Aorta (tissue), 5 donors: ENCODE measurements at places on chromosomes 2 and 18.

GRCh38 chr18:54228364-54228763, 3.9 kb upstream of the MBD2 start:
- no peak for DNase-seq
- no peak overlapping the region for H3K4me3 ChIP-seq
- H3K36me3 ChIP-seq, result no peaks in the 10 kb centered on the region
- H3K27ac ChIP-seq, result no peak overlapping the region

DNA sequence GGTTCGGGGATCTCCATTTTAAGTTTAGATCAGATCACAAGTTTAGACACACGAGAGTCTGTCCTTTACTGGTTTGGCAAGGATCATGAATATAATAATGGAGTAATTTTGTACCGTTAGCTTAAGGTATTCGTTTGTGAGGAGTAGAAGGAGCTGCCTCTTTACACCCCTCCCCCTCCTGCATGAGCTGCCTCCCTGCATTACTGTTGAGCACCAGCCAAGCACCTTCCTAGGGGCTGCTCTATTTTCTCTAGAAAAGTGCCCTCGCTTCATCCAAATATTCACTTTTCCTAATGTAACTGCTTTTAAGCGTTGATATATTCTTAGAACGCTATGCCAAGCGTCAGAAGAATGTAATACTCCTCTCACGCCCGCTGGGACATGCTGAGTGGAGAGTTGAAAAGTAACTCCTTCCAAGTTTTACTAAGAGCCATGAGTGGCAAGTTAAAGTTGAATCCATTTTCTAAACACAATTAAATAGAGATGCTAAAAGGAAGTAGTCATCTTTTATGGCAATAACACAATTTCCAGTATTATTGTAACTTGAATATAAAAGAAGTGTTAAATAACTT, 25.4 kb upstream of the SCN7A start:
- no peaks in the 10 kb centered on the region for H3K36me3 ChIP-seq
- H3K4me3 ChIP-seq, result no peak overlapping the region
- no peaks in the 10 kb centered on the region for H3K27me3 ChIP-seq
- no peaks in the 10 kb centered on the region for H3K4me1 ChIP-seq

DNA sequence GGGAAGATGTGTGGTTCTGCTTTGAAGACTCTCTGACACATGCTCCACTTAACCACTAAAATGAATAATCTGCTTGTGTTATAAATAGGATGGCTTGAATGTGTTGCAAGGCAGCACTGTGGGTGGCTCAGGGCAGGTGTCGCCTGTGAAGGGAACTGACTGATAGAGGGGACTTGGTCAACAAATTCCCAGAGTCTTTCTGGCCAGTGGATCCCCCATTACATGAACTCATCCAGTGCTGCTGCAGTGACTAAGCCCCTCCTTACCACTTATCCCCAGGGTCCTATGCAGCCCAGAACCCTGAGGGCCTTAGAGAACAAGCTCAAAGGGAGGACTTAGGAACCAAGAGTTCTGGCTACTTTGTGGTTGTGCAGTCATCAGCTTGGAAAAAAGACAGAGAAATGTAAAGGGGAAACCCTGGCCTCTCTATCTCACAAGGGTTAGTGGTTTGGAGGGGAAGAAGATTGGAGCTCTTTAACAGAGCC, 226.2 kb upstream of the TNP1 start:
- H3K4me3 ChIP-seq, result no peak overlapping the region
- H3K27ac ChIP-seq, result no peak overlapping the region
- no peak for DNase-seq
- no peaks in the 10 kb centered on the region for H3K36me3 ChIP-seq
- no peaks in the 10 kb centered on the region for H3K27me3 ChIP-seq
- H3K4me1 ChIP-seq, result no peaks in the 10 kb centered on the region

- DNase-seq, result no peak
- no peaks in the 10 kb centered on the region for H3K36me3 ChIP-seq
- no peaks in the 10 kb centered on the region for H3K4me1 ChIP-seq
- no peak overlapping the region for H3K27ac ChIP-seq
- no peaks in the 10 kb centered on the region for H3K27me3 ChIP-seq
Observed at GRCh38 chr18:6785411-6785810, 55.9 kb downstream of the ARHGAP28 start.

DNA sequence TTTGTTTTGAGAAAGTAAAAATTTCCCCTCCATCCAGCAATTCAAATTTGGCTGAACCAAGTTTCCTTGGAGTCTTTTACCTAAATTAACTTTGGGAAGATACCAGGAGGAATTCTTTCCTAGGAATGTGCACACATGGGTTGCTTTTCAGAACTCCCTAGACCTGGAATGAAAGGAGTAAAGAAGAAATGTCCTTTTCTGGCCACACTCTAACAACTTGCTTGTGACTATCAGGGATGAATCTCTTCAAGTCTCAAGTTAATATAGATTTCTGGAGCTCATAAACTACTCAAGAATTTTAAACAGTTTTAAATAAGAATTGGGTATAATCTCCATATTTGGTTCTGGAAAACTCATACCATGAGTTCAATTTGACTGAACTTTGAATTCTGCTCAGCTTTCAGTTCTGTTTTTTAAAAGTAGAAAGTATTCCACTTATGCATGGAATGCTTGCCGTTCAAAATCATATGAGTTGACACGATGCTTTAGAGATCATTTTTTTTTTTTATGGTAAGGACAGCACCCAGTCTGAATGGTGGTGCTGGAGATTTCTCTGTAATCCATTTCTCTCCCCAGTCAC, 7.7 kb downstream of the RASGRP3 start:
- no peaks in the 10 kb centered on the region for H3K27me3 ChIP-seq
- DNase-seq, result no peak
- H3K27ac ChIP-seq, result peak overlapping the region; percentile 14
- H3K4me1 ChIP-seq, result peaks cover 9% of the 10 kb centered on the region
- H3K4me3 ChIP-seq, result no peak overlapping the region
- H3K36me3 ChIP-seq, result no peaks in the 10 kb centered on the region

- H3K27ac ChIP-seq, result no peak overlapping the region
- DNase-seq, result no peak
- H3K36me3 ChIP-seq, result no peaks in the 10 kb centered on the region
- H3K27me3 ChIP-seq, result no peaks in the 10 kb centered on the region
- peaks cover 15% of the 10 kb centered on the region for H3K4me1 ChIP-seq
Observed at GRCh38 chr2:101773137-101773536, 75.6 kb downstream of the MAP4K4 start.
